ENCODE measurements at places on chromosomes 13 and 19.

GRCh38 chr13:42078128-42078808 is 29.8 kb downstream of the DGKH start:
- no peak for DNase-seq

GRCh38 chr19:31641591-31641990 is 292.4 kb upstream of the TSHZ3 start:
- DNase-seq, result no peak

- DNase-seq, result no peak
Observed at GRCh38 chr13:43979492-43979891, 99.8 kb downstream of the LACC1 start.

DNA sequence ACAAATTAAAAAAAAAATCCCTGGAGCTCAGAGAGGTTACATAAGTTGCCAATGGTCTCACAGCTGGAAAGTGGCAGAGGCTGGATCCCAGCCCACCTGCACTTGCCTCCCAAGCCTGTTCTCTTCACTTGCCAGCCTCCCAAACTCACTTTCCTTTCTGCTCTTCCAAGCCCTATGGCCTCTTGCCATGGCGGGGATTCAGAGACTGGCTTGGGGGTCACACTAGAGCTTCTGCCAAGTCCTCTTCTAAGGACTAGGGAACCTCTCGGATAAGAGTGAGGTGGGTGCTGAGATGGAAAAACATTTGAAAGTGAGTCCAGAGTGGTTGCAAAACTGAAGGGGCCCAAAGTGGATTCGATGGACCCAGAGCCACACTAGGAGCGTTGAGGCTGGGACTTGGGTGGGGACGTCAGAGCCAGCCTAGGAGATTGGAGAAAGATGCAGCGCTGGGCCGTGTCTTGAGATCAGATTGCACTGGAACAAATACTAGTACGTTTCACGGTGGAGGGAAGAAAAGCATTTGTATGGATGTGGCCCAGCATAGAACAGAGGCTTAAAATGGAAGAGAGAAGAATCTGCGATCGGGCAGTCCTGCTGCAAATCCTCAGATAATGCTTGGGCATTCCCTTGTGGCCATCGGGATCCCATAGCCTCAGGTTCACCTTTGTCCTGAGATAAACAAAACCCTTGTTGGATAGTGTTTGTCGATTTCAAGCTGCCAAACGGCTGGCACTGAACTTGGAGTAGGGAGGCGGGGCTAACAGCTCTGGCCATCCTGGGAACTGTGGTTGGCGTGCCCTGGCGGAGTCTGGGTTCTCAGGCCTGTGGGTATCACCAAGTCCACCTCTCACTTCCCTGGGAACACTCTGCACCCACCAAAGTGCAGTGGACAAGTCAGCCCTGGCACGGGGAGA is 84.8 kb downstream of the ING1 start:
- DNase-seq, result no peak

DNA sequence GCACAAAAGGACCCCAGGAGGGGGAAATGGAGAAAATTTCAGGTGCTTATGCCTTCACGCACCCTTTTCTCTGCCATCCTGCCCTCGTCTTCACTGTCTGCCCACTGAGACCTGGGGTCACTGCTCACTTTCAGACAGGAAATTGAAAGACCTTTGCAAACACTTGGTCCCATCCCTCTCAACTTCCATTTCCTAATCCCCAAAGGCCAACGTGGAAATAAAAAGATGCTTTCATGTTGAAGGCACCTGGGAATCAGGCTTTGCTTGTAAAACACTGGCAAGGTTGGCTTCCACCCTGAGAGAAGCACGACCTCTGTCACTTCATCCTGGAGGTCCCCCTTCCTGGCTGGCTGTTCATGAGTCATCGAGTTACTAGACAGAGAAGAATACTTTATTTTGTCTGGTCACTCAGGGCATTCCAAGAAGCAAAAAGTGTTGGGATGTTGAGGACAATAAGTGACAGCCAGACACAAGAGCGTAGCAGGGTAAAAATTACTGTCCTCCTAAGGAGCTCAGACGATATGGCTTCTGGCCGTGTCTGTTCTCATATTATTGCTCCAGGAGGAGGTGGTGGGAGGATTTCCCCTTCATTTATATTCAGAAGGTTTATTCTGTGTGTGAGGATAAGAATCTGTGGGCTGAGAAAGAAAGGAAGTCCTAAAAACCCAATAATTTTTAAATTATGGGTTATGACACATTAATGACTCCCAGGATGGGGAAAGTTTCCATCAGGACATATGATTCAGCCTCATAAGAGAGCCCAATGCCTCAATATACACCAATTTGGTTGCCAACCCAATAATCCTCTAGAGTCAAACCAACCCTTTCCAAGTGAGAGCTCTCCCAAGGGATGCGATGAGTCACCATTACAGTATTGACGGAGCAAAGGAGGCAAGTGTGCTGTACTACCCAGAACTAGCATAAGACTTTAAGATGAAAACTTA is 409.0 kb downstream of the COG6 start:
- no peak for DNase-seq

- DNase-seq, result no peak
Observed at GRCh38 chr13:103161476-103161875, 95.3 kb upstream of the SLC10A2 start.

DNA sequence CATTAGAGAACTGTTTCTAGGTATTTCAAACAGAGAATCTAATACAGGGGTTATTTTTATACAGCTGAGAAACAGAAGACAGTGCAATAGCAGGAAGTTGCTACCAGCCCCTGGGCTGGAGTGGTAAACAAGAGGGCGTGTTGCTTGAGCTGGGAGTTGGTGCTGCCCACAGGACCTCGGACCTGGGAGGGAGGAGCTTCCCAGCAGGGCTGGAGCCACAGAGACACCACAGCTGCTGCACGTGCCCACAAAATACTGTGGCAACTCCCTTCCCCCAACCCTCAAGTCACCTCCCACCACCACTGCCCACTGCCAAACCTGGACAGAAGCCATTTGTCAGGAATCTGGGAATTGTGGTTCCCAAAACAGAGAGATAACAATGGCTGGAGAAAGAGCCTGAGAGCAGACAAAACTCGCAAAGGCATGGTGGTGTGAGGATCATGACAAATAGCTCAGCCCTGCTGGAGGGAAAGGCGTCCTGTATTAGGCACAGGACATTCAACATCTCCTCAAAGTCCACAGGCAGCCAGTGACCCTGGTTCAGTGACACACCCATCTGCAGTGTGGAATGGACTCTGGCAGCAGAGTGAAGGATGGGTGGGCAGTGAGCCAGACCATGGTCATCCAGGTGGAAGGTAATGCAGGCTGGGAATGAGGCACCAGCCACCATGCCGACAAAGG is 57.2 kb downstream of the SPATA13 start:
- no peak for DNase-seq

- DNase-seq, result no peak
Observed at GRCh38 chr13:23817136-23817535, 72.1 kb downstream of the MIPEP start.

- no peak for DNase-seq
Observed at GRCh38 chr13:51349016-51349415, 9.5 kb downstream of the SERPINE3 start.

DNA sequence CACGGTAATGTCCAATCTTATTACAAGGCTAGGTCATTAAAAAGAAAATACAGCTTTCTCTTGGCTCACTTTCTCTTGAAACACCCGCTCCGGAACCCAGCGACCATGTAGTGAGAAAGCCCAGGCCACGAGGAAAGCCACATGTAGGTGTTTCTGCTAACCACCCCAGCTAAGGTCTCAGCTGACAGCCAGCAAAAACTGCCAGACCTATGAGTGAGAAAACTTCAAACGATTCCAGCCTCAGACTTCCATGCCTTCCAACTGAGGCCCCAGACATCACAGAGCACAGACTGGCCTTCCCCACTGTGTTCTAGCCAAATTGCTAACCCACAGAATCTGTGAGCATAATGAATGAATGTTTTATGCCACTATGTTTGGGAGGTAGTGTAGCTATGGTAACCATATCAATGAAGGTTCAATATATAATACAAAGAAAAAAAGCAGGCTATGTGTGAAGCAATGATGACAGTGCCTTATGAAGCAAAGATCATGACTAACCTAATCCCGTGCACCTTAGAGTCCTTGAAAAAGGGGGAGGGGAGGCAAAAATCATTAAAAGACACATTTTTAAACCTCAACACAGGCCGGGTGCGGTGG is 11.9 kb upstream of the TPTE2 start:
- DNase-seq, result no peak

DNA sequence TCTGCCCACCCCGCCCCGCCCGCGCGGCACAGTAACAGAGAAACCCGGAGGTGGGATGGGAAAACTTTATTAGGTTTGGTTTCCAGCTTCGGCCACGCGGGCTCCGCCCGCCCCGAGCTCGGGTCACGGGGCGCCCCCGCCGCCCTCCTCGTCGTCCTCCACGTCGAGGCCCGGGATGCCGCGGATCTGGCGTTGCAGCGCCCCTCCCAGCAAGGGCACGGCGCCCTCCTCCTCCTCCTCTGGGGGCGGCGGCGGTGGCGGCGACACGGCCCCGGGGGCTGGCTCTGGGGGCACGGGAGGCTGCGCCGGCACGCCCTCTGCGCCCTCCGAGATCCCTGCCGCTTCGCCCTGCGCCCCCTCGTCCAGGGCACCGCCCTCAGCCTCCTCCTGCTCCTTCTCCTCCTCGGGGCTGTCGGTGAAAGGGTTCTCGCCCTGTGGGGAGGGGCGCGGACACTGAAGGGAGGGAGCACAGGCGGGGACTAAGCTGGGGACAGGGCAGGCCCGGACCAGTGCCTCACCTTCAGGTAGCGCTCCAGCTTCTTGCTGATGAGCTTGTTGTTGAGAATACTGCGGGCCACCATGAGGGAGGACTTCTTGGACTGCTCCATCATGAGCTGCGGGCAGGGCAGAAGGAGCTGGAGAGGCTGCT is 536 bp upstream of the AKAP8 start:
- DNase-seq, result no peak

DNA sequence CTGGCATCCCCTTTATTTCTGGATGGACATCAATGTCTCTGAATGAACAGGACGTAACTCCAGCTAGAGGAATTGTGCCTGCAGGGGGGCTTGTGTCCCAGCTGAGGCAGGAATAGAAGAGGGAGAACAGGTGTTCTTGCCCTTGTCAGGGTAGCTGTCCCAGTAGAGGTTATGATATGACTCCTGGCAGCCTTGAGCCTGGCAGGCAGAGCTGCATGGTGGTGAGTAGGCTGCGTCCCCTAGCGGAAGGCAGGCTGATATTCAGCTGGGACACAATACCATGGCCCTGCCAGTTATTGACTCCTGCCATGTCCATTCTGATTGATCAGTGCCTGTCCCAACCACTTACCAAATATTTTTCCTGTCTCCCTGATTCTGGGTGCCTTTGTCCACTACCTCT is 197.2 kb downstream of the RAP2A start:
- DNase-seq, result no peak

GRCh38 chr13:67278235-67278634 is 48.1 kb upstream of the PCDH9 start:
- DNase-seq, result no peak

DNA sequence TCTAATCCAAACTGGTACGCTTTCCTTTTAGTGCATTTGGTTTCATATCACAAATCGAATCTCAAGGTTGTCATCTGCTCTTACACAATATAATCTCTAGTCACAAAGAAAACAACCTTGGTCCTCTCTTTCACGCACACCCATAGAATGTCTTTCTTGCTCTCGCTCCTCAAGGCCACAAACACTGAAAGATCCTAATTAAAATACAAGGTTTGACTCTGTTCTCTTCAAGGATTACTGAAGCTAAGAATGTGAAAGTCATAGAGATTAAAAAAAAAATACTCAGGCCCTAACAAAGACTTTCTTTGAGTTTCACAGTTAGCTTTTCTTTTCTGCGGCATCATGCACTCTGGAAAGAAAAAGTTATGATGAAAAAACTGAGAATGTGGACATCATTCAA is 891.5 kb downstream of the EFNB2 start:
- no peak for DNase-seq

DNA sequence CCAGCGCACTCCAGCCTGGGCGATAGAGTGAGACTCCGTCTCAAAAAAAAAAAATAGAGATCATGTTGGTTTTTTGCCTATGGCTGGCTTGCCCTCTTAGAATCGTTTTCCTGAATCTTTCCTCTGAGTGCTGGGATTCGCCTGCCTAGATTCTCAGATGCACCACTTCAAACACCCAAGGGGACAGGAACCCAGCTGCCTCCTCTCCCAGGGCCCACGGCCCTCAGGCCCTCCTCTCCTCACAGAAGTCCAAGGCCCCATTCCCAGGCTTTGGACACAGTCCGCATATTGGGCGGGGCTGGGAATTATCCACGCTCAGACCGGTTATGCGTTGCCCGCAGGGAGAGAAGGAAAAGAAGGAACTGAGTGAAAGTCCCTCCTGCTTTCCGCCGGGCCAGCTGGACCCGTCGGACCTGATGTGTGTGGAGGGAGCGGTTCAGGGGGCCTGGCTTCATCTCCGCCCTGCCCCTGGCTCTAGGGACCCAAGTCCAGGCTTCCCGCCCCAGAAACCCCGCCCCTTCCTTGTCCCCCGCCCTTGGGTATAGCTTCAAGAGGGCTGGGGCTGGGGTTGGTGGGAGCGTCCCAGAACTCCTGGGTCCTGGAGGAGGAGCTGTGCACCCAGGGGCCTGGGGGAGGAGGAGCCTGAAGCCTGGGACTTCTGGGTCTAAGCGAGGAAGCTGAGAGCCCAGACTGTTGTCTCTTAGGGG is 5.8 kb downstream of the PPFIA3 start:
- DNase-seq, result no peak

DNA sequence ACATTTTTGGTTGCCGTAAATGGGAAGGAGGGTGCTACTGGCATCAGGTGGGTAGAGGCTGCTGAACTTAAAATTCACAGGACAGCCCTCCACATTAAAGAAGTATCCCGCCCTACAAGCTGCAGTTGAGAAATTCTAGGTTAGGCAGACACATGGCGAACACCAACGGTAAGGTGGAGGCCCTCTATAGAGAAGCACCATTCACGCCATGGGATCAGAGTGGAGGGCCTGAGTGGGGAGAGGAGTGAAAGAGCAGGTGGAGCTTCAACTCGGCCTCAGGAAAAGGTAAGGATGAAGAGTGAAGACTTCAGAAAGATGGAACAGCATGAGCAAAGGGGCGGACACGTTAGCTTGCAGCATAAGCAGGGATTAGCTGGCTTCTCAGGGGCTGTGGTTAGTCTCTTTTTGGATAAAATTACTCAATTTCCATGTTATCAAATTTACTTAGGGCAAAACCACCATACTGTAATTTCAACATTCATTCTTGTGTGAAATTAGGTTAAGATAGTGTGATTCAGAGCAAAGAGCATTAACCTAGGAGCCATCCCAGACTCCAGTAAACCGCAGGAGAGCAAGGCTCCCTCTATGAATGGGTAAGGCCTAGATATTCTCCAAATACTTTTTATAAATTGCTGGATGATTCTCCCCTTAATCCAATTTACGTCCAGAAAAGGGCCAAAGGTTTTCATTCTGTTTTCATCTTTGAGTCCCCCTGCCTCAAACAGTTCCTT is 1.2 kb downstream of the EEF1AKMT1 start:
- DNase-seq, result peak; percentile 4

DNA sequence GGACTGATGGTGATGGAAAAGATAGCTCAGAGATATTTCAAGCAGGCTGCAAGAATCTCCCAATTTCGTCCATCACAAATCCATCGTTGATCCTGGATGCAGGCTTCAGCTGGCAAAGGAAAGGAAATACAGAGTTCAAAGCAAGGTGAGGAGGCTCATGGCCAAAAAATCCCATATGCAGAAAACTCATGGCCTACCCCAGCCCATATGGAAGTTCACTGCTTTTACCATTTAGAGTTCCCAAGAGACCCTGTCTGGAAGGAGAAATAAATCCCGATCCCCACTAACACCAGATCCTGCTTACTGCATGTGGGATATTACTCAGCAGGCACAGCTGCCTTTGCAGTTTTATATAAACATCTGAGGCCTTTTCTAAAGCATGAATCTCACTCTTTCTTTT is 412.9 kb upstream of the SPRY2 start:
- no peak for DNase-seq

GRCh38 chr19:15759962-15760565 is 22.3 kb downstream of the OR10H3 start:
- no peak for DNase-seq

Data from activated T-cell treated with anti-CD3 and anti-CD28 coated beads for 48 hours (primary cell).